Esophagus mucosa (tissue), 1 donor: ENCODE measurements at places on chromosomes 6 and 20. TPM values are rescaled to one million over a fixed set of nuclear protein-coding genes. Genes with fewer than 3 reads are reported as not detected.
A peak's percentile ranks its signal among the peaks of the same experiment; 100 is the strongest.

The PSORS1C1 gene
- total RNA-seq, result 0.20 TPM

The OR2H1 gene
- total RNA-seq, result not detected

The TBC1D22B gene
- 10.0 TPM for total RNA-seq

The KCNK16 gene
- not detected for total RNA-seq

The ECT2L gene
- total RNA-seq, result not detected

The ZFAND3 gene
- 42.6 TPM for total RNA-seq

The ETV7 gene
- 2.1 TPM for total RNA-seq

The RSPO4 gene
- total RNA-seq, result not detected

The LY6G6F gene
- not detected for total RNA-seq

The SLC12A5 gene
- total RNA-seq, result not detected

The HUS1B gene
- 0.40 TPM for total RNA-seq

The PRPH2 gene
- 0.08 TPM for total RNA-seq

The ZFP64 gene
- total RNA-seq, result 12.9 TPM

The SAMHD1 gene
- total RNA-seq, result 23.9 TPM

- ATAC-seq, result peak; percentile 26
Observed at GRCh38 chr6:4820704-4821276, 44.6 kb downstream of the CDYL start.

GRCh38 chr20:48697845-48698491, 129.8 kb downstream of the PREX1 start:
- peak; percentile 63 for ATAC-seq

- ATAC-seq, result peak; percentile 58
Observed at GRCh38 chr6:32941214-32941768, 463 bp upstream of the HLA-DMB start.

DNA sequence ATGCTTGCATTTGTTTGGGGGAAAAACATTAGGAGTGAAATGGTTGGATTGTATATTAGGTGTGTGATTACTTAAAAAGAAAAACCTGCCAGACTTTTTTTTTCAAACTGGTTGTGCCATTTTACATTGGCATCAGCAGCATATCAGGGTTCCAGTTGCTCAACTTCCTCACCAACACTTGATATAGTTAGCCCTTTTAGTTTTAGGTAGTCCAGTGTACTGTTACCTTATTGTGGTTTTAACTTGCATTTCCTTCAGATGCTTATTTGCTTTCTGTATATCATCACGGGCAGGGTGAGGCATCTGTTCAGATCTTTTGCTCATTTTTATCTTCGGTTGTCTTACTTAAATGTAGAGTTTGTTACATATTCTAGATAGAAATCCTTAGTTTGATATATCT, 5.2 kb downstream of the XRN2 start:
- no peak for ATAC-seq

DNA sequence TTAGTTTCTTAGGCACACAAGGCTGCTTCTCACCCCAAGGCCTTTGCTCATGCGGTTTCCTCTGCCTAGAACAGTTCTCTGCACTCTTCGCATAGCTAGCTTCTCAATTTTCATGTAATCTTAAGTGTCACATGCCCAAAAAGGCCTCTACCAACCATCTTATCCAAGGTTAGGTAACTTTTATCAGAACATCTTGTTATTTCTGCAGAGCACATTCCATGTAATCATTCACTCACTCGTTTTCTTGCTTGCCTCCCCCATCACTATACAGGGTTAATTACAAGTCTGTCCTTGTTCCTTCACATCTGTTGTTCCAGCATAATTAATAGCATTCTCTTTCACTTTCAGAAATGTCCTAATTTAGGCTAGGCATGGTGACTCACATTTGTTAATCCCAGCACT, 53.8 kb downstream of the NCOA6 start:
- ATAC-seq, result no peak

DNA sequence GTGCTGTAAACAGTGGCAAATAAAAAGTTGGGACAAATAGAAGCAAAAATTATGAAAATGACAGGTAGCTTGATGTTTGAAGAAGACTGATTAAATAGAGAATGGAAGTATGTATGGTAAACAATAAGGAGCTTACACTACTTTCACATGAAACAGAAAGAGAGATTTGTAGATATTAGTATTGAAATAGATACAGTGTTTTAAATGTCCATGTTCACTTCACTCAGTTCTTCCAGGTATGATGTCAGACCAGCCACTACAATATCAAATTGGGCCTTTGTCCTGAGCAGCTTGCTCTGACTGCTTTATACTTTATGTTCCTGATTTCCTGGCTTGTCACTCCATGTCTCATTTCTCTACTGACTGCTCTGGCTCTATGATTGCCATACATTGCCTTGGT, 107.5 kb downstream of the CENPW start:
- ATAC-seq, result no peak

GRCh38 chr6:46733341-46733801, 1.8 kb downstream of the PLA2G7 start:
- peak; percentile 36 for ATAC-seq

DNA sequence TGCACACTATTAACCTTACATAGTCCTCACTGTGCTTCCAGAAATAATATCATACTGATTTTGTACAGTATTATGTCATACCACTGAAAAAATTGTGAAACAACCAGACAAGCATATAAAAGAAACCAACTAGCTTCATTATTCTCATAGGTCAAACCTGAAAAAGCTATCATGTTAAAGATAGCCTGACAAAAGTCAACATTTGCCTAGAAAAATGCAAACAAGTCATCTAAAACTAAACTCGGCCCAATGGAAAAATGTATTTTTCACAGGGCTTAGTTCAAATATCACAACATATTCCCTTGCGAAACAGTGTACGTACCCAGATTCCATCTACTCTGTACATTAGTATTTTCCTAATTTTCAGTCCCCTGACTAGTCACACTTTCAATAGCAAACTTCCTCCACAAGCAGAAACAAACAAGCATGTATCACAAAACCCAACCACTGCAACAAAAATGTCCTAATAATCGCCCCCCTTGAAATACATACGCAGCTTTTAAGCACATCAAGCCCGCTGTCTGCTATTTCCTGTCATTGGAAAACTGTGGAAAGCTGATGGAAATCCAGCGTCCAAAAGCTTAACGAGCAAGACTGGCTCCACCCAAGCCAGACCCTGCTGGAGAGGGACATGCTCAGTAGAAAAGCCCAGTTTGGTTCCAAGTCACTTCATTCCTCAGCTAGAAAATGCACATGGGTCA, 93.1 kb downstream of the EPB41L2 start:
- no peak for ATAC-seq

DNA sequence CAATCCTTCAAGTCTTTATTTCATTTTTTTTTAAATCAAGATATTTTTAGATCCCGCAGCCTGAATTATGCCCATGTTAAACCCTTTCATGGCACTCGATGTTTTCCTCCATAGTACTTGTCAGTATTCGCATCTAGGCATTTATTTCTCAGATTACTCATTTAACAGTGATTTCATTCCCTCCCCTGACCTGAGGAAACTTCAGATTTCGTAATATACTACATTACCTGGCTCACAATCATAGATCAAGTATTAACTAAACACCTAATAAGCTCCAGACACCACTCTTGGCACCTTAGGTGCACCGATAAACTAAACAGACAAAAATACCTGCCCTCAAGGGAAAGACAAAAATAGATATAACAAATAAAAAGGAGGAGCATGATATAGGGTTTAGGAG, 413.2 kb upstream of the GJE1 start:
- ATAC-seq, result no peak

DNA sequence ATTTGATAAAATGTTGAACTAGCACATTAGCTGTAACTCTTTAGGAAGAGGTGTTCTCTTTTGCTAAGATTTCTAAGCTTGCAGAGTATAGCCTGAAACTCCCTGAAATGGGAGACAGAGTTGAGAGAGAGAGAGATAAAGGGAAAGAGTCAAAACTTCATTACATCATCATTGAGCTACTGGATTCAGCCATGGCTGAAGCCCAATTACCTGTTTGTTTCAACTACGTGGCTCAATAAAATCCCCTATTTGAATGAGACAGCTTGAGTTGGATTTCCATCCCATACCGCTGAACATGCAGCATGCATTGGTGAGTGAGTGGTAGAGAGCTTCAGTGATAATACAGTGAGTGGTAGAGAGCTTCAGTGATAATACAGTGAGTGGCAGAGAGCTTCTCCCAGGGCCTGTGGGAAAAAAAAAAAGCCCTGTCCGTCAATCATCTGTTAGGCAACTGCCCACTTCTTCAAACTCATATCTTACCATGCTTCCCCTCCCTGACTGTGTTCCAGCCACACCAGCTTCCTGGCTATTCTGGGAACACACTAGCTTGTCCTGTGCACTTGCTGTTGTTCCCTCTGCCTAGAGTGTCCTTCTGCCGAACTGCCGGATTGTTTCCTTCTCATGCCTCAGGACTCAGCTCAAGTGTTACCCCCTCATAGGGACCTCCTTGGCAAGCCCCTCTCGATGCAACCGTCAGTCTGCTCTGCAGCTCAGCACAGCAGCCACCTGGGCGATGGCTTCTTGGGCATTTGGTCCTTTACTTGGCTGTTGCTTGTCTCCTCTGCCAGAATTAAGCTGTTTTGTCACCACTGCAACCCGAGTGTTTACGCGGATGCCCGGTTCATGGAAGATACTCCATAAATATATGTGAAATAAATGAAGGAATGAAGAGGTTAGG, 91.3 kb upstream of the EYA2 start:
- ATAC-seq, result no peak

- no peak for ATAC-seq
Observed at GRCh38 chr20:49115564-49115963, 69.5 kb downstream of the CSE1L start.

GRCh38 chr20:62426699-62427131, 624 bp downstream of the RBBP8NL start:
- peak; percentile 19 for ATAC-seq

DNA sequence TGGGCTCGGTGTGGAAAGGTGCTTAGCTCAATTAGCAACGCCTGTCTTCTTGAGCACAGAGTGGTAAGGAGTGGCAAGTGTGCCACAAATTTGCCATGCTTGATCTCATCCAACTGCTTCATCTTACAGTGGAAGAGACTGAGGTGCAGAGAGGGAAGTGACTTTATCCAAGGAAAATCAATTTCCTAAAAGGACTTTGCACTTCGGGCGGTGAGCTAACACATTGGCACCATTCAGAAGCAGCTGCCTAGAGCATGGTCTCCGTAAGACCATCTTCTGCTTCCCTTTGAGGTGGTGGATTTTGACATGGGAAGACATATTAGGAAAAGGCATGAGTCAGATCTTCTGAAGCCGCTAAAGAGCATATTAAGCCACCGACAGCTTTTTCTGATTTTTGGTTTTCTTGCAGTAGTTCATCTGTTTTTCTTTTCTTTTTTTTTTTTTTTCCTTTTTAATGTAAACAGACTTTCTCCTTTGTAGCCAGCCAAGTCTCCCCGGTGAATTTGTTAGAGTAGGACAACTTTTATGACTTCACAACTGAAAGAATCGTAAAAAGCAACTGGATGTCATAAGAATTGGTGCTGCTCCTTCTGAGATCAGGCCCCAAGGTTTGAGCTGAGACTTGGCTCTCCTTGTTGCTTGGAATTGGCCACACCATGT, 273.2 kb downstream of the CDC5L start:
- no peak for ATAC-seq

GRCh38 chr6:41756354-41756753, 9.2 kb upstream of the PGC start:
- ATAC-seq, result peak; percentile 22

- no peak for ATAC-seq
Observed at GRCh38 chr6:69758214-69758613, 38.6 kb downstream of the LMBRD1 start.

DNA sequence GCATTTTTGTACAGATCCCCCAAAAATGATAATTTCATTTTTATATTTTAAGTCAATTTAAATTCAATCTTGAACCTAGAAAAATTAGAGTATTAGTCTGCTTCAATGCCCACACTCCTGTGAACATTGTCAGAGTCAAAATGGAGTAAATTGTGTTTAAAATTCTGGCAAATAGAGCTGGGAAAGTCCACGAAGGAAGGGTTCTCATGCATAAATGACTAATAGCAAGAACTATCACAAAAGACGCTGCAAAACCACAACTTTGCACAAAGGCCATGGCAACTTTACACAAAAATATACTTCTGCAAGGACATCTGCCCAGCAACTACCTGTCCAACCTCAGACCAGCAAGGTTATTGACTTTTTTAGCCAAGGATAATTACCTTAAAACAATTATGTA, 203.2 kb upstream of the SMLR1 start:
- no peak for ATAC-seq

GRCh38 chr20:25053255-25054031, 4.5 kb downstream of the ACSS1 start:
- no peak for ATAC-seq

- no peak for ATAC-seq
Observed at GRCh38 chr6:30890646-30891449, 6.5 kb downstream of the DDR1 start.

GRCh38 chr20:37525810-37526209, 1.9 kb downstream of the BLCAP start:
- ATAC-seq, result no peak

DNA sequence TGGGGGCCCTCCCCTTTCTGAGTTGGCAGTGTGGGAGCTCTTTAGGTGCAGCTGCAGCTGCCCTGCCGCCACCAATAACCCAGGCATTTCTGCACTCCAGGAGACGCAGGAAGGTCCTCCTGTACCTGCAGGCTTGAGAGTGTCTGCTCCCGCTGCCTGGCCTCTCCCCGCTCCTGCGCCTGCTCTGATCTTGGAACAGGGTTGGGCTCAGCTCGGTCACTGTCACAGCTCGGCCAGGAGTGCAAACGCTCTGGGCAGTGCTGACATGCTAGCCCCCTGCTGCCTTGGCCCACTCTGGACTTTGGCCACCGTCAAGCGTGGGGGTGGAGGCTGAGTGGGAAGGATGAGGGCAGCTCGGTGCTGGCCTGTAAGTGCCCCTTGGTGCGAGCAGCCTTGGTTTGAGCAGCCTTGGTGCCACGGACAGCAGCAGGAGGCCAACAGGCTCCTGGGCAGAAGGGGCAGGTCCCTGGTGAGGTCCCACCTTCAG, 738.1 kb upstream of the GJE1 start:
- no peak for ATAC-seq

DNA sequence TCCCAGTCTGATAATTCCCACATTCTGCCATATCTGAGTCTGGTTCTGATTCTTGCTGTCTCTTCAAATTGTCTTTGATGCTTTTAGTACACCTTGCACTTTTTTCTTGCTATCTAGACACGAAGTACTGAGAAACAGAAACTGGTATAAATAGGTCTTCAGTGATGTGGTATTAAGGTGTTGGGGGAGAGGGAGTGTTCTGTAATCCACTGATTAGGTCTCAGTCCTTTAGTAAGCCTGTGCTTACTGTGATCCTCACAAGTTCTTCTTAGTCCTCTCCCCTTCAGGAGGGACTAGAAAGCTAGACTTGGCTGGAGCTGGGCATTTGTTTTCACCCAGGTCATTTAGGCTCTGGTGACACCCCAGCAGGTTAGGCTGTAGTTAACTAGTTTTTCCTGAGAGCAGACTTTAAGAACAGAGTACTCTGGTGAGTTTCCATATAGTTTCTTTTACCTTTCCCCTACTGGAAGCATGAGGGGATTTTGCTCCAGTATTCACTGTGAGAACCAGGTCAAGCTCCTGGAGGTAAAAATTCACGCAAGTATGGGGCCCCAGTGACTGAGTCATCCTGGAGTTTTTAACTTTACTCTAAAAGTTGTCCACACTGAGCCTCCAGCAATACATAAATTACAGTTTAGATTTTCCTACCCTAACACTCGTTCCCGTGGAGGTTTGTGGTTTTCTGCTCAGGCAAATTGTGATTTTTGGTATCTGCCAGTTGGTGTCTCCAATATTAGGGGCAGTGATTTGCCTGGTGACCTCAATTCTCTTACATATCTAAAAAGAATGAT, 154.6 kb downstream of the CDKAL1 start:
- ATAC-seq, result no peak

- ATAC-seq, result no peak
Observed at GRCh38 chr6:67506352-67506751, 1128.7 kb upstream of the ADGRB3 start.
